ENCODE measurements at places on chromosomes 2 and 18.

- DNase-seq: peak; percentile 2
Observed at GRCh38 chr18:68316636-68317035, 398.3 kb downstream of the TMX3 start.

DNA sequence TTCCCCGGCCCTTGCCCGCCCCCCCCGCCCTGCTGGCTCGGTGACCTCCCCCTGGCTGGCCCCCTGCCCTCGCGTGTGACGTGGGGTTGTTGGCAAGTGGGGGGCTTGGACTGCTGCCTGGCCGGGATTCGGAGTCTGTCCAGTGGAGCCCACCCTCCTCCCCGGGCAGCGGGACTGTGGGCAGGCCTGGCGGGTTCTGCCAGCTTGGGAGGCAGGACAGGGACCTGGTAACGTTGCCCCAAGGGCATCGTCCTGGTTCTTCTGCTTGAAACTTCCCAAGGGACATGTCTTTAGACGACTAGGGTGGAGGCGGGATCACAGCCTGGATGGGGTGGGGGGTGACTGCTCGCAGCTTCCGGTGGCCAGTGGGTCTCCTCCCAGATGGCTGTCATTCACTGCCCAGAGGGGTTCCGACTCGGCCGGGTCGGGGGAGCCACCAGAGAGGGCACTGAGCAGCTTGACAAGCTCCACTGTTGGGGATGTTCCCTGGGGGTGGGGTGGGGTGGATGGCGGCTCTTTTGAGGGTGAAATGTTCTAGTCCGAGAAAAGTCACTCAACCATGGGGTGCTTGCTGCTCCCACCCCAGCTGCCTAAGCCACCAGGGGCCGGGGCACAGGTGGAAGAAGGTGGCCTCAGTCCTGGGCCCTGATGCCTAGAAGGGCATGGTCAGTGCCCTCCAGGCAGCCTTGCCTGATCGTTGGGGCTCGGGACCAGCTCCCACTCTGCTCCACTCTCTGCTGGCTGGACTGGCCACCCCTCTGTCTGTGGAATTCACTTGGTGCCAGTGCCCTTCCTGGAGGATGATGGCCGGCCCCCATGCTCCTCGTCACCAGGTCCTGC is 4.3 kb upstream of the HS6ST1 start:
- no peak for DNase-seq

GRCh38 chr18:3648200-3648599 is 198.2 kb downstream of the TGIF1 start:
- no peak for DNase-seq

DNA sequence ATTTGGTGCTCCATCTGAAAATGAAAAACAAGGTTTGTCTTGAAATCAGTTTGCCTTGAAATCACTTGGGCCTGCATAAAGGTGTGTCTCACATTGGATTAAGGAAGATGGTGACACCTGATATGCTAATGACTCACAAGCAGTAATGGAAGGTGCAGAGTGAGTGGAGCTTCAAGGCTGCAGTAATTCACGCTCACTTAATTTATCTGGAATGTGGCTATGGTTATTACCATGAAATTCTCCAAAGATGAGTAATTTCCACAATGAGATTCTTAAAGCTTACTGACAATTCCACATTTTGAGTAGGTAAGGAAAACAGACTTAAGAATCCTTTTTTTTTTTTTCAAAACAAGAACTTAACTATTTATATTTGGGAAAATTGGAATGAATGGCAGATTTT is 156.8 kb downstream of the PAX3 start:
- DNase-seq: no peak

- no peak for DNase-seq
Observed at GRCh38 chr2:161766334-161766733, 142.1 kb downstream of the SLC4A10 start.

- no peak for DNase-seq
Observed at GRCh38 chr2:147499785-147500184, 345.0 kb upstream of the ACVR2A start.

GRCh38 chr2:88437010-88437409 is 15.5 kb downstream of the FOXI3 start:
- no peak for DNase-seq

- DNase-seq: no peak
Observed at GRCh38 chr18:49076654-49077166, 125.9 kb upstream of the SMAD7 start.

DNA sequence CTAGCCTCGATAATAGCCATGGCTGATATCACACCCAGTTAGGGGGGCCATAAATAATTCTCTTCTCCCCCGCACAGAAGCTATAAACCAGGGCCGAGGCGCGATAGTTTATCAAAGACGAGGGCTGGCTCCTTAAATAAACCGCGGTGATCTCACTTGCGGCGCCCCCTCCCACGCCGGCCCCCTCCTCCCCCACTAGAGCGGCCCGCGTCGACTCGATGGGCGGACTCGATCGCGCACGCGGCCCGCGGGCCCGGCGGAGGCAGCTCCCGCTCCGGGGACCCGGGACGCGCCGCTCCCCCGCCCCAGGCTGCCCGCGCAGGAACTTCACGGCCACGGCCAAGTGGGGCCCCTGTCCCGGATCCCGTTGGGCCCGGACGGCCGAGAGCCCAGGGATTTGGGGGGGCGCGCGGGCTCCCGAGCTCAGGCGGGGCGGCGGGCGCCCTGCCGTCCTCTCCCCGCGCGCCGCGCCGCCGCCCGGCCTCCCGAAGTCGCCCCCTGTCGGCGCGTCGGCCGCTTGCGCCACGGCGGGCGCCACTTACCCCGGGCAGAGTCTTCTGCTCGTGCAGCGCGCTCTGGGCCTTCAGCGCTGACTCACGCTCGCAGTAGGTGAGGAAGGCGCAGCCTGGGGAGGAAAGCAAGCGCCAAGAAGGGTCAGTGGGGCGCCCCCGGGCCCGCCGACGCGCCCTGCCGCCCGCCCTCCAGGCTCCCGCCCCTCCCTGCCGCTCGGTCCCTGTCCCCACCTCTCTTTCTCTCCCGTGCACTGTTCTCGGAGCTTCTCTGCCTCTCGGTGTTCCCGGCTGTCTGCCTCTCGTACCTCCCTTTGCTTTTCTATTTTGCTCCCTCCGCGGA is 80.4 kb downstream of the CELF4 start:
- DNase-seq: no peak

DNA sequence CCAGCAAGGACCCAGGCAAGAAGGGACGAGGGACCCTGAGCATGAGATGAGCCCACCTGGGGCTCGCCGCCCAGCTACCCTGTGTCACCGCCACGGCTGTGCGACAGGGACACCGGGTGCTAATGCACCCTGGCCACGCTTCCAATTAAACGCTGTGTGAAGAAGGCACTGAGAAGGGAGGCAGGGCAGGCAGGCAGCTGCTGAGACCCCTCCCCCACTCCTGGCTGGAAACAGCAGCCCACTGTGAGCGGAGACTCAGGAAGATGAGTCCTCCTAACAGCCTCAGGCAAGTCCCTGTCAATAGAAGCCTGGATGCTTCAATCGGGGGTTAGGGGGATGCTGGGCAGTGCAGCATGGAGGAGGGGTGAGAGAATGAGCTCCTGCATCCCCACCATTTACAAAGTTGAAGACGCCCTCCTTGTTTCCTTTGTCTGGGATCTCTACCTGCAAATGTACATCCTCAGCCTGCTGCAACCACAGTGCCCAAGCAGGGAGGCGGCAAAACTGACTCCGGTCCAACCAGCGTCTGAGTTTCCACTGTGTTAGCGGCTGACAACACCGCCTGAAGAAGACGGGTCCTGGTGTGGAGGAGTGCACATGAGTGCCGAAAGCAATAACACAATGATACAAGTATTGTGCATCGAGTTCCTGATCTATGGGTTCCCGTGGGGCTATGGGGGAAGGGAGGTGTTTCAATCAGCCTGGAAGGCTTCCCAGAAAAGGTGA is 12.8 kb downstream of the TMEM163 start:
- no peak for DNase-seq

- DNase-seq: no peak
Observed at GRCh38 chr2:145287736-145288135, 767.8 kb upstream of the ZEB2 start.

GRCh38 chr18:7876354-7877104 is 309.4 kb downstream of the PTPRM start:
- DNase-seq: no peak

DNA sequence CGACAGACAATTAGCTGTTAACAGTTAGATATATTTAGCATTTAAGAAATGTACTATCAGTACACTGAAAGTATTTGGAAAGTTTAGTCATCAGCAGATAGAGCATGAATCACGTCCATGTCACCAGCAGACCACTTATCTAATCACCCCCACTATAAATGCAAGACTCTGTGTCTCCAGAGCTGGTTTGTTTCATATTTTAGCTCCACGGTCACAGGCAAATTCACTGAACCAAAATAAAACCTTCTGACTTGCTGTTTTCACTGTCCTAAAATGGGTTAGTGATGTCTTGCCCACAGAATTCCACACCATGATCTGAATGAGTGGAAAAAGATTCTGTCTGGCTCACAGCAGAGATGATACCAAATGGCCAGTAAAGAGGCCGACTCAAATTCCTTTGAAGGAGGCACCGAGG is 64.9 kb downstream of the CDH2 start:
- DNase-seq: peak; percentile 53

- DNase-seq: no peak
Observed at GRCh38 chr2:106232638-106233349, 38.7 kb upstream of the UXS1 start.

DNA sequence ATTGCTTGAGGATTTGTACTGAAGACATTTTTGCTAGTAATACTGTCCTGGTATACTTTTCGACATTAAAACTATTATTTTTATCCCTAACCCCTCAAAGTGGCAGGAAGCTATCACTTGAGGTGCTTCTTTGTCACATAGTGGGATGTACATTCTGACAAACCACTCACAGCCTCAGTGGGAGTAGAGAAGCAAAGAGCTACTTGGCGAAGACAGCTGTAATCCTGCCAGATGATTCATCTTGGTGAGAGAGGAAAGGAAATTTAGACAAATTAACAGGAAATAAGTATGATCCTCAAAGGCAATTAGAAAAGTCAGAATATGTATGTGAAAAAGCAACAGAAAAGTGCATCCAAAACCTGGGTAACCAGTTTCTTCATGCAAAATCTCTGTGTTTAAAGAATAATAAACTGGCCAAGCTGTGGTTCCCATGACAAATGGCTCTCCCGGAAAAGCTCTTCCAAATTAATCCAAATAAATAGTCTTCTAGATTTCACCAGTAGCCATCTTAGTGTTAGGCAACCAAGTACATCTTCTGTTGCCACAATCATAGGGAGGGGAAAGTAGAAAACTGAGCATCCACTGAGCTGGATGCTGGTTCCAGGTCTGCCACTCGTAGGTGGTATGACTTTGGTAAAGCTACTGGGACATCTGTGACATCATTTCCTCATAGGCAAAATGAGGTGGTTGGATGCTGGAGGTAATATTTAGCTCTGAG is 308.0 kb upstream of the LYPD1 start:
- no peak for DNase-seq
